ENCODE measurements at places on chromosomes 3 and 15.
A peak's percentile ranks its signal among the peaks of the same experiment; 100 is the strongest.

DNA sequence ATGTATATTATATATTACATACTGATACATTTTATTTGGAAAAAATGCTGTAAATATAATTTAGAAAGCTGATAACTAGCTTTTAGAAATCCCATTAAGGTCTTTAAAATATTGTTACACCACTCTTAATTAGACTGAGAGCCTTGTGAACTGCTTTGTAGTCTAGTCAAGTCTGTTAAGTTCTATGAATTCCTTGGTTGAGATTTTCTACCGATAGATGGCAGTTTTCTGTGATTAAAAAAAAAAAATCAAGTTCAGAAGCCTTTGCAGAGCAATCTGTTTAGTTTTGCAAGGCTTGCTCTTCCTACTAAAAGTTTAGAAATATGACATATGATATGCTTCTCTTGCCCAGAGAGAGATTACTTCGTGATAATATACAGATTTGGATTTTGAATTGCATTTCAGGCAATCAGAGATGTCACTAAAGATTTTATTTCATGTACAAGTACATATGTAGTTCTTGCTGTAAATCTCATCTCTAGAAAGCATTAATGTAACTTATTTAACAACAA lies 60.4 kb upstream of the SLITRK3 start:
- DNase-seq = no peak

- no peak for DNase-seq
These were observed 76.3 kb downstream of the SLC9A9 start for GRCh38 chr3:143771939-143772338.

GRCh38 chr3:150202711-150203110 lies 205.4 kb upstream of the TSC22D2 start:
- DNase-seq = no peak

DNA sequence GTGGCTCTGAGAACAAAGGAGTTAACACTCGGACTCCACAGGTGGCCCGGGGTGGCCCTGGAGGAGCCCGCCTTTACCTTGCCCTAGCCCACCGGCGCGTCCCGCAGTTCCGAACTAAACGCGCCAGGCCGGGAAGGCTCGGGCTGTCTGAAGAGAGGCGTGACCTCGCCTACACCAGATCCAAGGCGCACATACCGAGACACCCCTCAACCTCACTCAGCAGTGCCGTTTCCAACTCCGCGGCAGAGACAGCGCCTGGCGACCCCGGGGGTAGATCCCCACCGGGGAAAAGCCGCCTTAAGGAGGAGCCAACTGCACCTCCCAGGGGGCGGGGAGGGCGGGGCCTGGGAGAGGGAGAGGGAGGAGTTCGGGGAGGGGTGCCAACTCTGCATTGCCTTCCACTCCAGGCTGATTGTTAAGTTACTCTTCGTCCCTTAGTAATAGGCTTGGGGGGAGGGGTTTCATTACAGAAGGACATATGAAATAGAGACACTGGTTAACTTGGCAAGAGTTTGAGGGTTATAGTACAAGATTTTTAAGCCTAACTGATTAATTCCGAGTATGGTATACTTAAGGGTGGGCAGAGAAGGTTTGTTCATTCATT lies at the start of gene DLG1:
DLG1 (minus strand) TSS at position 272 of the 604 bp plus-strand sequence. CDS start 1,408 bp downstream, outside the sequence.
- DNase-seq = peak; percentile 55

- no peak for DNase-seq
These were observed 91.7 kb downstream of the MYO5A start for GRCh38 chr15:52436981-52437380.

- DNase-seq = no peak
These were observed 35.7 kb downstream of the SQOR start for GRCh38 chr15:45670511-45670910.

- no peak for DNase-seq
These were observed 779 bp upstream of the CTNNB1 start for GRCh38 chr3:41198526-41198925.

DNA sequence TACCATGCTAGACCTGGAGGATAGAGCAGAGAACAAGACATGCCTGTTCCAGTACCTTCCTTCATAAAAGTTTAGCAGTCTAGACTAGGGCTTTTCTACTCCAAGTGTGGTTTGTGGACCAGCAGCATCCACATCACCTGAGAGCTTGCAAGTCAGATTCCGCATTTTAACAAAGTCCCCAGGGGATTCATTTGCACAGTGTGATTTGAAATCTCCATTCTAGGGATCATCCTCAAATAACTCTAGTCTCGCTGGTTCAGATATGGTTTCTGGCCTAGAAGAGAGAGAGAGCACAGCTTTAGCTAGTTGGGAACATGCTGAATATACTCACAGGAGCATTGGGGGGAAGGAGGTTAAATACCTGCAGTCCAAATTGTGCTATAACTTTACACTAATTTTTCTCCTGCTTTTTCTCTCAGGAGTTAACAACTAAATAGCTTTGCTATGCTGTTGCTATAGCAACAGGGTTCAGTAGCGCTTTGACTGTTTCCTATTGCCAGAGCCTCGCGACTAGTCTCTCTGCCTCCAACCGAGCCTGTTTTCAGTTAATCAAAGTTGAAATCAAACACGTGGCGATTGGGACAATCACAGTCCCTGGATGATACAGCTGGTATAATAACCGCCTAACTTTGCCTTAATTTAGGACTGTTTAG lies 64.0 kb upstream of the RASGRF1 start:
- DNase-seq = no peak

DNA sequence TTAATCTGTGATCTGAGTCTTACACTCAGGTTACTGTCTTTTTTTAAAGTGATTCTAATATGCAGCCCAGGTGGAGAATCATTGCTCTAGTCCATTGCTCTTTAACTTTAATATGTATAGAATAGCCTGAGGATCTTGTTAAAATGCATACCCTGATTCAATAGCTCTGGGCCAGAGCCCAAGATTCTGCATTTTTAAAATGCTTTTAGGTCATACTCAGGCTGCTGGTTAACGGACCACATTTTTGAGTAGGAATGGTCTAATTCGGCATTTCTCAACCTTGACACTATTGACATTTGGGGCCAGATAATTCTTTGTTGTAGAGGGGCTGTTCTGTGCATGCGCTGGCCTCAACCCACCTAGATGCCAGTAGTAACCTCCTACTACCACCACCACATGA lies 20.9 kb upstream of the FSTL1 start:
- DNase-seq = no peak

DNA sequence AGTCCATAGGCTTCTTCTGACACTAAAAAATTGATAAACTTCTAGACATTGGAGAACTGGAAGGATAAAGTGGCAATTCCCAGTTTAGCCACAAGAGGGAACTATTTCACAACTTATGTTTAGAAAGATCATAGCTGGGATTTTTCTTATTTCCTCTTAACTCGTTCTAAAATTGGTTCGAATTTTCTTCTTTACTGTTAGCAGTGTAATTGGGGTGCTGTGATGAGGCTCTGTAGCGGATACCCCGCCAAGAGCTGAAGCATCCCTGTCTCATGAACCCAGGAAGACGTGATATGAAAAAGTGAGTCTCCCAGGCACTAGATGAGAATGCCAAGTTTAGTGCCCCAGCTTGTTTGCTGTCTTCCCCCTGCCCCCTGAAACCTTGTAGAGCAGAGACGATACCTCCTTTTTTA lies 85.1 kb downstream of the PDCD6IP start:
- DNase-seq = no peak

DNA sequence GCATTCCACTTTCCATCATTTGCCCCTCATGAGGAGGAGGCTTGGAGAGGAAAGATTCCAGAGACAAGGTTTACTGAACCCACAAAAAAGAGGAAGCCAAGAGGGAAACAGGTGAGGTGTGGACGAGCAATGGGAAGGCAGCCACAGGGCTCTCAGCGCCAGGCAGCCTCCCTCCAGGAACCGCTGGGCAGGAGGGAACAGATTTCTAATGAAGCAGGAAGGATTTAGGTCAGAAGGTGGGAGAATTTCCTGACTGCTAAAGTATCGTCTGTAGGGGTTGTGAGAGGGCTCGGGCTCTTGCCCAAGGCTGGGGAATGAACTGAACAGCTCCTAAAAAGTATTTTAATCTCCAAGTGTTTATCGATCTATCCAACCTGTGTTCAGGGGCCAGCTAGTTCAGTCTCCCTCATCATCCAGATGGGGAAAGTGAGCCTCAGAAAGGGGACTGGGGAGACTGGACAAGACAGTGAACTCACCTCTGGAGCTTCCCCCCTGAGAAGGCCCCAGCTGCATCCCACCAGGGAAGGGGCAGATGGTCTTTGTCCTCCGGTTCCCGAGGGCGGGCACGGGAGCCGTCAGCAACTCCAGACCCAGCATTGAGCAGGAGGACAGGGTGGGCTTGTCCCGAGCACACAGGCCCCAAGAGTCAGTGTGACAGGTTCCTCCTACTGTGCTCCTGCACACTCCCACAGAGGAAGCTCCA lies 10.5 kb downstream of the LOXL1 start:
- no peak for DNase-seq

All from stimulated activated CD4-positive, alpha-beta T cell treated with anti-CD3 and anti-CD28 coated beads, Interleukin-1b, Interleukin-23, amount 100 ng/mL, for 1 hour (primary cell).